ENCODE measurements at places on chromosomes 5 and 9.
A peak's percentile ranks its signal among the peaks of the same experiment; 100 is the strongest.

GRCh38 chr5:122429545-122430318 lies 117.7 kb downstream of the SNCAIP start:
- DNase-seq = no peak

GRCh38 chr5:168585119-168585856 lies 6.1 kb upstream of the PANK3 start:
- DNase-seq = no peak

DNA sequence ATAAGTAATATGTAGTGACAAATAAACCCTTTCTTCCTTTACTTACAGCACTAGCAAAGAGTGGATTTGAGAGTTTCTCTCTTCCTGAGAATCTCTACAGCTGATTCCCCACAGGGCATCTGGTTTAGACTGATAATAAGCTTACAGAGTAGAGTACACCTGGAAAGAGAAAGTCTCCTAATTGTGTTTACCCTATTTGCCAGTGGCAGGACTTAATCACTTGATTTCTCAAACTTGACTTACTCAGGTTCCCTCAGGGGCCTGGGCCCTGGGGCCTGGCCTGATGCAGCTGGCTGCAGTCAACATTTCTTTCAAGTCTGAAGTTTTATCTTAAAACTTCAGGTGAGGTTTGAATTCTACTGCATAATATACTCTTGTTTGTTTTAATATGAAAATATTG lies 38.0 kb upstream of the UBTD2 start:
- DNase-seq = no peak

DNA sequence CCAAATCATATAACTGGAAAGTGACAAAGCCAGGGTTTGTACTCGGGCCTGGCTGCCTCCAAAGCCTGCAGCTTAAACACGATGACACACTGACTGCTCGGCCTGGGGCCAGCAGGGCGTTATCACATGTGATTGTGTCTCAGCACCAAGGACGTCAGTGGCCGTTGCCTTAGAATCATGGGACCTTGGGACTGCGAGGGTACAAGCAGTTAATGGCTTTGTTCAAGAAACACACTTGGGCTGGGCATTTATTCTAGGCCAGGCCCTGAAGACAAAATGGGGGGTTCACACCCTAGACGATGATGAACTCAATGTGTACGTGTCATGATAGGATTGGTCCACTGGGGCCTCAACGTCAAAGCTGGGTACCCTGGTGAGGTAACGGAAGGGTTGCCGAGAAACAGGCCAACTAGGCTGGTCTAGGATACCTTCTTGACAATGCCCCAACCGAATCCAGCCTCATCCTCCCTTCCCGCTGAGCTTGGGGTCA lies 13.0 kb downstream of the SH3PXD2B start:
- no peak for DNase-seq

GRCh38 chr9:81669041-81669651 lies 20.2 kb downstream of the TLE1 start:
- DNase-seq = no peak

- DNase-seq = no peak
Observed at GRCh38 chr5:136076881-136077445, 48.2 kb downstream of the TGFBI start.

GRCh38 chr5:68891718-68892117 lies 202.1 kb upstream of the SLC30A5 start:
- DNase-seq = no peak

DNA sequence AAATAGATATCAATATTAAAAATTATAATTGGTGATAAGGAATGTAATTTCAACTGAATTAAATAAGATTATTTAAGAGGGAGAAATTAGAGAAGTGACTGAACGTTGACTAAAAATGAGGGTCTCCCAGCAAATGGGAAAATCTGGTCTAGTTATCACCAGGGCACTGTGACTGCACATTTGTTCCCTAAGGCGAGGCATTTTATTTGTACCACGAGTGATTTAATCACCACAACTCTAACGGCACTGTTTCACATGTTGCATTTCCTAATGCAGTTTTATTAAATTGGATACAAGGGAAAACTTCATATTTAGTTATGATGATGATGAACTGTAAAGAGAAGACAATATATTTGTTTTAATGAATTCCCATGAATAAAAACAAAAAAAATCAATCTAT lies 26.4 kb upstream of the FAM240B start:
- DNase-seq = no peak

DNA sequence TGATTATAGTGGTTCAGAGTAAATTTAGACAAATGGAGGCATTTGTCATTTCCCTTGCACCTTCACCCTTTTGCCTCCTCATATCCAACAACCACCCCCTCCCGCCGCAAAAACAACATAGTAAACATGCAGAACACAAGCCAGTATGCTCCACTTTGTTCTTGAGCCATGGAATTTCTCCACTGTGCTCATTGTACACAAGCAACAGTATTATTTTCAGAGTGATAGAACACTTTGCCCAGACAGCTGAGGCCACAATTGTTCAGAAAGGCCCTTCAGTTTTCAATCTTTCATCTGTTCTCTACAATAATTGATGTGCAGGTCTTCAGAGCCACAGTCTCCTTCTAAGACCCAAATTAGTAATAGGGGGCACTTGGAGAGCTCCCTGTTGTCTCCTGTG lies 272.8 kb upstream of the SLC30A5 start:
- DNase-seq = no peak

DNA sequence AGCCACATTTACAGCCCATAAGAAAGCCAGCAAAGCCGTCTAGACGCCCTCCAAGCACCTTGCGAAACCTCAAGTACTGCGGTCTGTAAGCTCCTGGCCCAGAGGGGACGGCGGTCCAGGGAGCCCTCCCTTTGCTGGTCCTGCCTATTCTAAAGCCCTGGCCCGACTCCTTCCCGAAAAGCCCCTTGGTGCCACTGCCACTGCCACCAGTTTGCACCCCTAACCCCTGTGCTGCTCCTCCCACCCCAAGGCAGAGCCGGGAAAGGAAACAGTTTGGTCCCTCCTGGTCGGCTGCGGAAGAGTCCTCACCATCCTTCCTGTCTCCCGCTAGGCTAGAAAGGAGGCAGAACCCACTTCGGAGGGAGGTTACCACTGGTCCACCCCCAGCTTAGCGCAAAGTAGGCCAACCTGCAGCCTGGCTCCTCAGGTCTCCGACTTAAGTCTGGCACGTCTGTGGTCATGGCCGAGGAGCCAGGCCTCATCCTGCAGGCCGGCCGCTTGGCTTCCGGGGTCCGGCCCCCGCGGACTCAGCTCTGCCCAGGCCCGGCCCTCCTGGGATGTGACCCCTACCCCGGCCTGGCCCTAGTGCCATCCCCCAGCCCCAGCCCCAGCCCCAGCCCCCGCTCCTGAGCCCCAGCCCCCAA lies 916 bp downstream of the TOR1A start:
- DNase-seq = peak; percentile 30

DNA sequence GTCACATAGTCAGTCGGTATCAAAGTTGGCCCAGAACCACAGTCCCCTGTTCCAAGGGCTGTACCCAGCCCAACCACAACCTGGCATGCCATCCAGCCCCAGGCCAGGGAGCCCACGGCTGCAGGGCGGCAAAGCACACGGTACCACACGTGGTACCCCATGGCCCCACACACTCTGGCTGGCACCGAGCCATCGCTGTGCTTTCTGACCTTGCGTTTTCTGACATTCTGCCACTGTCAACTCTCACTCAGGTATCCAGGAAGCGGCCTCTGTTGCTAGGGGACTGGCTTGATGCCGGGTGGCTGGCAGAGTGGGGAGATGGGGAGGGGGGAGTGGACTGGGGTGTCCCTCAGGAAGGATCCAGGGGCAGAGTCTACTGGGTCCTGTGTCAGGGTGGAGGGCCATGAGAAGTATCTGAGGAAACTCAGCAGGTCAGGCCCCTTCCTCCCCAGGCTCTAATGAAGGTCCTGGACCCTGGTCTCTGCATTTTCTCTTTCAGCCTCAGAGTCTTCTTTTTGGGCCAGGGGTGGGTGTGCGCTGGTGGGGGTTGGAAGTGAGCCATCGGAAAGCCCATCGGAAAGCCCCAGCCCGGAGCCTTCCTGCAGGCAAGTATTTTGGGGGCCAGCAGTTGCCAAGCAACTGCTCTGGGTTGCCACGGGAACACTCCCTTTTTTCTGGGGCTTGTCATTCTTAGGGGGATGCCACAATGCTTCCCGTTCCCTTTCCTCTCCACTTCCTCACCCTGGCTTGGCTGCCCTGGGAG lies 21.0 kb upstream of the RALGDS start:
- peak; percentile 93 for DNase-seq

- no peak for DNase-seq
Observed at GRCh38 chr5:2112173-2113025, 229.7 kb upstream of the IRX4 start.

DNA sequence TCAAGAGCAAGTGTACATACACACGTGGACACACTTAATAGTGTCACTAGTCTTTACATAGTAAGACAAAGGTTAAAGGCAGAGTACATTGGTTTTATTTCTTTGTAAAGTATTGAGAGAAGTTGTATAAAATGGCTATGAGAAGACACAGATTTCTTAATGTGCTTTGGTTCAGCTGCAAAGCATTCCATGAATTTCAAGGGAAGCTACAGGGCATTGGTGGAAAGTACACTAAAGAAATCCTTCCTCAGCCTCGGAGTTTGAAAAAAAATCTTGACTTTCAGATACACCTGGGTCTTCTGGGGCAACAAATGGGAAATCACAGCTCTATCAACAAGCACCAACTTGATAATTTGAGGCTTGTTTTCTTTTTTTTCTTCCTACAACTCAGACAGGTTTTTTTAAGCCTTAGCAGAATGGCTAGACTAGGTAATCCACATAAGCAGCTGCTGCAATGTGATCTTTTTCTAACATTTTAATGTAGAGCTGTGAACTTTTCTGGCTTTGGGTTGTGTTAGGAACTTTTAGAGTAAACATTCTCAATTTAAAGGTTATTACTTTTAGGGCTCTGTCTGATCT lies 140.4 kb upstream of the FST start:
- no peak for DNase-seq

DNA sequence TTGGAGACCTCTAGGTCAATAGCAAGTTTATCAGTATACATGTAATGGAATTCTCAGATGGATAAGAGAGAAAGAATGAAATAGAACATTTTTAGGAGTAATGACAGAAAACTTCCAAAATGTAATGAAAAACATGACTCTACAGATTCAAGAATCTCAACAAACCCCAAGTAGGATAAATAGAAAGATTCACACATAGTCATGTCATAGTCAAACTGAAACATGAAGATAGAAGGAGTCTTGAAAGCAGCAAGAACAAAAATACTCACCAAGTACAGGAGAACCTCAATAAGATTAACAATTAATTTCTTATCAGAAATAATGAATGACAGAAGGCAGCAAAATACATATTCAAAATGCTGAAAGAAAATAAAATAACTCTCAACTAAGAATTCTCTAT lies 164.5 kb downstream of the SPATA31D1 start:
- DNase-seq = no peak

- peak; percentile 76 for DNase-seq
Observed at GRCh38 chr9:15295761-15296405, 11.1 kb downstream of the TTC39B start.

DNA sequence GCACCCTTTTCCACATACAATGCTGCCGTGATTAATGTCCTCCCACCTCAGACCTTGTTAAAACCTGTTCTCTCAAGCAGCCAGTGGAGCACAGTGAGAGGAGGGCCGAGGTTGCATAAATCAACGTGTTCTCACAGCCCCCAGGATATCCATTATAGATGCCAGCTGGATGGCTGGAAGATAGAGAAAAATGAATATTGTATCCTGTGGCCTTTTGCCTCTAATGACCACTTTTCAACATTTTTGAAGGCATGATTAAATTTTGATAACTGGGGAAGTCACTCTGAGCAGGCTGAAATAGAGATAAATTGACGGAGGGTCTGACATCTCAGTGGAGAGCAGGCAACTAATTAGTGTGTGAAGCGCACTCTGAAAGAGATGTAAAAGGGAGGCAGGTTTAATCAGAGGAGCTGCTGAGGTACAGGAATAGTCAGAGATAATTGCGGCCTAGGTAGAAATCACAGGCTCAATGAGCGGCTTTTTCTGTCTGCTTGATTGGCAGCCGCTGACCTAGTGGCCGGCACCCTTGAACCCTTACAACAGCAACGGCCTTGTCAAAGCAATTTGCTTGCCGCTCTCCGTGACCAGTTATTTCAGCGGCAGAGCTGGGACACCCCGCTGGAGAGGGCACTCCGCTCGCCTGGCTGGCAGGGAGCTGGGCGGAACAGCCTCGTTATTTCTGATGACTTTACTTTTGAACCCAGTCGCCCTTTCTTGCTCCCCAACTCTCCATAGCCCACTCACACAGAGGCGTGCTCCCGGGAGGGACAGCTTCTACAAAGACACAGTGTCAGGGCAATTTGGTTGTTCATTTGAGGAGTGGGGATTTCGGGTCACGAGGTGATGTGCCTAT lies 560.7 kb downstream of the PSAT1 start:
- no peak for DNase-seq

DNA sequence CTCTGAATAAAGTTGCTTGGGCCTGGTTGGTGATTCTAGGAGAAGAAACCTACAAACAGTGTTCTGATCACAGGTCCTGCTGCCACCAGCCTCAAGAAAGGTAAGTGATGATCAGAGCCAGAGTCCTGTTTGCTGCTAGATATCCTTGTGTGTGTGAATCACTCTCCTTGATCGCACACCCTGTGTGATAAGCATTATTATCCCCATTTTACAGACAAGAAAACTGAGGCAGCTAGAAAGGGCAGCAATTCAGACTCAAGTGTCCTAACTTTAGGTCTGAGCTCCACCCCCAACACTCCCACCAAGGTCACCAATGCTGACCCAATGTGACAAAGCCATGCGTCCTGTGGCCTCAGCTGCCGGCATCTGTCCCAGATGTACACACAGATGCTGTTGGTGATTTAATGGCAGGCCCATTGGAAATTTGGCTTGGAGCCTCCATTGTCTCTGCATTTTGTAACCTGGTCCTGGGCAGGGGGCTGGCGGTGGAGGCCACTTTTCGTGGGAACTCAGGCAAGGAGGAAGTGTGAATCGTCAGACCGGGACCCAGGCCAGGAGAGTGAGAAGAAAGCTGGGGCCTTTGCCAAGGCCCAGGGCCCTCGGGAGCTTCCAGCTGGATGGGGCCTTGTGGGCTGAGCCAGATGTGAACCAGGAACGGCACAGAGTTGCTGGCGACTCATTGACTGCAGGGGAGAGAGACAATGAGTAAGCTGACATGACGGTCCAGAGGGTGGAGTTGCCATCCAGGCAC lies 29.8 kb upstream of the GGTA1 start:
- DNase-seq = no peak

Data from CD4-positive, alpha-beta T cell treated with Interleukin-17A for 1 hour (primary cell).